ENCODE measurements at places on chromosomes 2 and 18. TPM values are rescaled to one million over a fixed set of nuclear protein-coding genes. Genes with fewer than 3 reads are reported as not detected.

DNA sequence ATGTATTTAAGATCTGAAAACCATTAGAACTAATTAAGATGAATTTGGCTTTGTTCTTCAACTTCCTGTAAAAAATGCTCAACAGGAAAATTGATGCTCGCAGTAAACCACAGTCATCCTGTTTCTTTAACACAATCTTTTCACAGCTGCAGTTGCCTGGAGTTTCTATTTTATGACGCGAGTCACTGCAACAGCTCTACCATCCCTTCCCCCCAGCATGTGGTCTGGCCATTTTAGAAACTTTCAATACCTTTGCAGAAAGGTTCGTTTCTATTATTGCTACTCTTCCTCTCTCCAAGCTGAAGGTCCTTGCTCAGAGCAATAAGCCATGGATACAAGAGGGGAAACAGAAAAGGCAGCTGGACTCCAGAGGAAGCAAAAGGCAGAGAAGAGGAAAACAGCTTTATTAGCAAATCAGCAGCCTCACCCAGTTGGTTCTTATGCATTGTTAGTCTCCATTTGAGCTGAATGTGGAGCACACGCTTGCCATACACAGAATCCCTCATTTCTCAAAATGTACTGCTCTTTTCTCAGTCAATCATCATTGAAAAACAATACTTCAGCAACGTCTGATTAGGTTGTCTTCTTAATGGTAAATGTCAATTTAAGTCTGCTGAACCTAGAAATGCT, 3.9 kb downstream of the WIPF1 start:
- DNase-seq = no peak

DNA sequence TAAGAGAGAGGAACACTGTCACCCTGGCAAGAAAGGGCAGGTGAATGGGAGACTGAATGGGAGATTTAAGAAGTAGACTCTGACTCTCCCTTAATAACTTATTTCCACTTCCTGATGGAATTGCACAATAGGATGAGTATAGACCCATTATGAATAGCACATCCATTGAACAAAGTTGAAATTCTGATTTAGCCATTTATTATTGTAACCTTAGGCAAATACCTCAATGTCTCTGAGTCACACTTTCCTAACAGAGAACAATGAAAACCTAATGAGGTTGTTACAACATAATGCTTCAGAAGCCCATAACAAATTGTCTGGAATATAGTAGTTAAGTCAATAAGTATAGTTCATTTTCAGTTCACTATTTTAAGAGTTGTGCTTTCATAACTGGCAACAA, 78.9 kb downstream of the NRXN1 start:
- no peak for DNase-seq

- DNase-seq = no peak
Measured at GRCh38 chr2:240252191-240252871, 111.9 kb upstream of the OTOS start.

DNA sequence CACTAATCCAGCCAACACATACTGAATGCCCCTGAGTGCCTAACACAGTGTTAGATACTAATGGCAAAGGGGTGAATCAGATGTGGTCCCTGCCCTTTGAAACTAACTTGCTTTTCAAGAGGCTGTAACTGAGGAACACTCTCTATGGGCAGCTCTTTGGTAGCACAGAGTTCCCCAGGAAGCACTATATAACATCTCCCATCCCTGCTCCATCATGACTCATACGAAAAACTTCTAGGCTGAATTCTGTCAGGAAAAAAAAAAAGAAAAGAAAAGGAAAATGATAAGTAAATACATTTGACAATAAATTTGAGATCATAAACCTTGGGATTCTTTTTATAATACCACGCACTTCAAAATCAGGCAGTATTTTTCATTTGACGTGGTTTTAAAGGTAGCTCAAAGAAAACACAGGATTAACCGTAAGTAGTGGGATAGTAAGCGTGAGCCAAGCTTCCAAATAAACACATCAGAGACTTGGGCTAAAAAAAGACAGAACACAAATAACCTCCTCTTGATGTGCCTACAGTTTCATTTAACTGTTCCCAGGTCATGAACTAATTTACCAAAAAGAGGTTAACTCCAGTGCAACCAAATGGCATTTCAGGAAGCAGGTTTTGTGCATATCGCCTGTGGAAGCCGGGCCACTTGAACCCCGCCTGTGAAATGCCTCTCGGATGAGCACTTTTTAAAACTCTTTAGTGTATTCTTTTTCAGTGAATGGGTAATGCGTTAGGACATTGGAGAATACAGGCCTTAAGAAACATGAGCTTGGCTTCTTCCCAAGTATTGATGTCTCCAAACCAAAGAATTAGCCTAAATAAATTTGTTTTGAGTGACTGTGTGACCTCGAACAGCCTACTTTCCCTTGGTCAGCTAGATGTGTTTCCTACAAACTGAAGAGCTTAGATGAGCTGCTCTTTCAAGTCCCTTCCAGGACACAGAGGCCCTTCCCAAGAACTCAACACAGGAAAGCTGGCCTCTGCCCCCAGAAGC, 42.0 kb downstream of the RDH14 start:
- DNase-seq = no peak

GRCh38 chr2:198077477-198077876, 273.1 kb downstream of the PLCL1 start:
- DNase-seq = no peak

DNA sequence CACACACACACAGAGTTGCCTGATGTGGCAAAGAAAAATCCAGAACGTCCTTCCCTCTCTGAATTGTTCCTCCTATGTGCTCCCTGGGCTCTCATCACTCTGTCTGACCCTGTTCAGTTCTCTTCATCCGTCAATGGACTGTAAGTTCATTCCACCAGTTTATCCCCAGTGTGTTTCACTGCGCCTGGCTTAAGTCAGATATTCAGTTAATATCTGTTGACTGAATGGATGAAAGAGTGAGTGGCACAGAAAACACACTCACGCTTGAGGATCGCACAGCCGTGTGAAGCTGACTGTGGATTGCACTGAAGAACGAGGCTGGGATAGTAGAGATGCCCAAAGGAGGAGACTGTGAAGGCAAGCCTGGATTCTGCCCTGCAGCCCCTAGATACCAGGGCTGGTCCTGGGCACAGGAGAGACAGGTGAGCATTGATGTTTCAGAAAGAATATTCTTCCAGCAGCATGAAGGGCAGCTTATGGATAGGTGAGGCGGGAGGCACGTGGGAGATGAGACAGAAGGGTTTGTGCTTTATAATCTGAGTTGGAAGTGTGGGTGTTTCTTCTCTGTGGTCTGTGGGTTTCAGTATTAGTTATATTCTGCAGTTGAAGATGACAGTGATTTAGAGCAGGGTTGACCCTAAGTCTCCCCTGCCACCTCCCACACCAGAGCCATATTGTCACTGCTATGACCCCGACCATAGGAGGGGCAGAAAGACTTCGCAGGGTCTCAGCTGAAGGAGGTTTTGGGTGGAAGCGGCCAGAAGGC, 129.9 kb downstream of the SOCS6 start:
- no peak for DNase-seq

- no peak for DNase-seq
Measured at GRCh38 chr2:152354909-152355308, 19.9 kb downstream of the FMNL2 start.

DNA sequence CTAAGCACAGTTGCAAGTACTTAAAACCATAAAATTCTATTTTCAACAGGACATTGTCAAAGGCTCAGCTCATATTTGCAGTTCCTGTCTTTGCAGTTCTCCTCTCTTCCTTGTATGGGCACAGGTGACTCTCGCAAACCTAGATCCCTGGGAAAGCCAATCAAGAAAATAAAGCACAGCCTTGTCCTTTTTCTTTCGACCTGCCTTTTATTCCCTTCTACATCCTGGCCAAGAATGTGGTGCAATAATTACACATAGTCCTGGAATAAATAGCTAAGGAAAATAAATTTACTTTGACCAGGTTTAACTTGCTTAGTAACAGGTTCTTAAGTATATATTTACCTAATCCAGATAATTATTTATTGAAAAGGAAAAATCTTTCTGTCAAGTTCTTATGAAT, 20.2 kb downstream of the ATG16L1 start:
- DNase-seq = no peak

DNA sequence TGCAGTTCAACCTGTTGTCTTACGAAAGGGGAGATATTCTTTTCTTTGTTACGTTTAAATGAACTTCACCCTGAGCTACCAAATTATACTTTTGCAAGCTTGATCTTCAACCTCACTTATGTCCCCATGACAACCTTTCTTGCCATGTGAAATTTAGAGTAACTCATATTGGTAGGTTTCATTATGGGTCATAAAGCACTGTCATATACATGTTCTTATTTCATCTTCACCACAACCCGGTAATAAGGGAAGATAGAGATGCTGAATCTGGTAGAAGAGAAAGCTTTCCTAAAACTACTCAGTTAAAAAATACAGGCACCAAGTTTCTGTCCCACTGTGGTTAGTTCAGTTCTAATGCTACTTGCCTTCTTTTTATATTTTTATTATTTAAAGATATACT, 208.5 kb upstream of the NRP2 start:
- DNase-seq = no peak

Gene KCTD1
- 17.9 TPM for total RNA-seq

Gene UBE2E3
- 91.4 TPM for total RNA-seq

Gene SCN9A
- 3.1 TPM for total RNA-seq

Gene OR6B2
- not detected for total RNA-seq
